ENCODE measurements at places on chromosomes 11 and 22.

DNA sequence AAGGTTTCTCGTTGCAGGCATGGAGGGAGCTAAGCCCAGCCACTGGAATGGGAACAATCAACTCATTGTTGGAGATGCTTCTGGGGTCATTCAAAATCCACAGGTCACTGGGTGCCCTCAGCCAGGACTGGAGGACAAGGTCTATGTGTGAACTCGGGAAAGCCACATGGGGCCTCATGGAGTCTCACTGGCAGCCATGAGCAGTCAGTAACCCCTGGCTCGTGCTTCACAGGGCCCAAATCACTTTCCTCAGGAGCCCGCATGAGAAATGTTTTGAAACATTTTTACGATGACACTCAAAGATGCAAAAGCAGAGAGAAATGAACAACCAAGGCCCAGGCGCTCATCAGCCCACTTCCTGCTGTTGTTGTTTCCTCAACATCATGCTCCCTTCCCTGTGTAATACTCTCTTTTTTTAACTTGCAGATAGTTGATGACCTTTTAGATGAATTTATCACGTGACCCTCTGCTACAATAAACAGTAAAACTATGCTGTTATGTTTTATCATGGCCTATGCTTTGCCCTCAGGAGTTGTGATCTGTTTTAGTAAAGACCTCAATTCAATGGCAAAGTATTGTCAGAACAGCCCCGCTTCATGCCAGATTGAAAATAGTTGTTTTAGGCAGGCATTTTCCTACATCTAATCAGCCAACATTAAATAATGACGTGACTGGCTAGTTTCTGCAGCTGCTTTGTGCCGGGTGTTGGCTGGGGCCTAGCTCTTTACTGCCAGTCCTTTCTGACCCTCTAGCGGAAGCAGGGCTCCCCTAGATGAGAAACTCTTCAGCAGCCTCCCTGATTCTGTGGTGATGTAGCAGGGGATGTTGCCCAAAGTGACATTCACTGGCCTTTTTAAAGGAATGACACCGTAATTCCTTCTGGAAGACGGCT is 39.7 kb downstream of the ADAMTS15 start:
- no peak for DNase-seq

DNA sequence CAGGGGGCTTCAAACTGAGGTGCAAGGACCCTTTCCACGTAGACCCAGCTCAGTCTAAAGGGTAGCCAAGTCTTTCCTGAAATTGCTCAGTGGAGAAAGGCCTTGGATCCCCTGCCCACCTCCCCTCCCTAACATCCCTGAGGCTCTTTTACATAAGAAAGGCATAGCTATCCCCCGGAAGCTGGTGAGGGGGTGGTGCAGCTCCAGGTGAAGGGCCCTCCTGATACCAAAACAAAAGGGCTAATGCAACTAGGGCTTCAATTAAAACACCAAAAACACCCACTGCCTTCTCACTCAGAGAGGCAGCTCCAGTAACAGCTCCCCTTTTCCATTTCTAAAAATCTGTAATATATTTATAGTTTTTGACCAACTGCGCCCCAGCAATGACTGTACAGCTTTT is 5.8 kb downstream of the SHANK2 start:
- no peak for DNase-seq

- no peak for DNase-seq
These were observed 69.9 kb downstream of the HIRA start for GRCh38 chr22:19361501-19362103.

DNA sequence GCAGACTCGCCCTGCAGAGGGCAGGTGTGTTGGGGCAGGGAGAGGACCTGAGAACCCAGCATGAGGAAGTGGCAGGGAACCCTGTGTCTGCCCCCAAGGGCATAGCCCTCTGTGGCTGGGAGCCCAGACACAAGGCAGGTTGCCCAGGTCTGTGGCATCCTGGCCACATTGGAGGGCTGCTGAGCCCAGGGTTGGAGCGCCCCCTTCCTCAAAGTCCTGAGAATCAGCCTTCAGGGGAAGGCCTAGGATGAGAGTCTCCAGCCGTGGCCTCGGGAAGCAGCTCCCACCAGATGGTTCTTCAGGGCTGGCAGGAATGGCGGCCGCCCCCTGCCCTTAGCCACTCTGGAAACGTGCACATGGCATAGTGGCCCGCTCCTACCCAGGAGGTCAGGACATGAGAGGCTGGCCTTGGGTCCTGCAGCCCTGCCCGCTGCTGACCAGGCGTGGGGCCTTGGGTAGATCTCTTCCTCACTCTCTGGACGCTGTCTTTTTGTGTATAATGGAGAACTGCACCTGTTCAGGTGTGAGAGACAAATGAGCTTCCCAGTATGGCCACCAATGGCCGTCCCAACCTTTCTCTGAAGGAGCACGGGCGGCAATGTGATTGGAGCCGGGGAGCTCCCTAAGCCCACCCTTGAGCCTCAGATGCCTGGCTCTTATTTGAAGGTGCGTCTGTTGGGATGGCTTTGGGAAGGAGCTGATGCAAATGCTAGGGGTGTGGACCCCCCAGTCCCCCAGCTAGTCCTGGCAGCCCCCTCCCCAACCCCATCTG is 4.6 kb upstream of the CDC42BPG start:
- DNase-seq, result no peak

GRCh38 chr11:57515332-57516060 is at the start of gene SLC43A1:
TSS of gene SLC43A1 (minus strand) at chr11:57515702. CDS start at chr11:57514111, 1,591 bp downstream.
- DNase-seq, result peak; percentile 64

GRCh38 chr22:38177926-38178604 is 3.6 kb downstream of the PLA2G6 start:
- no peak for DNase-seq

GRCh38 chr11:114193730-114194679 is 102.2 kb upstream of the NNMT start:
- DNase-seq, result no peak

- no peak for DNase-seq
These were observed 228.8 kb downstream of the BUD13 start for GRCh38 chr11:116543911-116544475.

DNA sequence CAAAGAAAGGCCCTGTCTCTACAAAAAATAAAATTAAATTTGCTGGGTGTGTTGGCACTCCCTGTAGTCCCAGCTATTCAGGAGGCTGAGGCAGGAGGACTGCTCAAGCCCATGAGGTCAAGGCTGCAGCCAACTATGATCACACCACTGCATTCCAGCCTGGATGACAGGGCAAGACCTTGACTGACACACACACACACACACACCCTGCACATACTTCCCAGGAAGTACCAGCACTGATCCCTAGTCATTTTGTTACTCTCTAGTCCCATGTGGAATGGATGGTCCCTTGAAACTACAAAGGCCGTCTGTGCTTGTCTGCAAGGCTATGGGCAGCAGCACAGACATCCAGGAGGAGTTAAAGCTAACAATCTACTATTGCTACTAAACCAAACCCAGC is 59.7 kb upstream of the CYP2D6 start:
- DNase-seq, result no peak

DNA sequence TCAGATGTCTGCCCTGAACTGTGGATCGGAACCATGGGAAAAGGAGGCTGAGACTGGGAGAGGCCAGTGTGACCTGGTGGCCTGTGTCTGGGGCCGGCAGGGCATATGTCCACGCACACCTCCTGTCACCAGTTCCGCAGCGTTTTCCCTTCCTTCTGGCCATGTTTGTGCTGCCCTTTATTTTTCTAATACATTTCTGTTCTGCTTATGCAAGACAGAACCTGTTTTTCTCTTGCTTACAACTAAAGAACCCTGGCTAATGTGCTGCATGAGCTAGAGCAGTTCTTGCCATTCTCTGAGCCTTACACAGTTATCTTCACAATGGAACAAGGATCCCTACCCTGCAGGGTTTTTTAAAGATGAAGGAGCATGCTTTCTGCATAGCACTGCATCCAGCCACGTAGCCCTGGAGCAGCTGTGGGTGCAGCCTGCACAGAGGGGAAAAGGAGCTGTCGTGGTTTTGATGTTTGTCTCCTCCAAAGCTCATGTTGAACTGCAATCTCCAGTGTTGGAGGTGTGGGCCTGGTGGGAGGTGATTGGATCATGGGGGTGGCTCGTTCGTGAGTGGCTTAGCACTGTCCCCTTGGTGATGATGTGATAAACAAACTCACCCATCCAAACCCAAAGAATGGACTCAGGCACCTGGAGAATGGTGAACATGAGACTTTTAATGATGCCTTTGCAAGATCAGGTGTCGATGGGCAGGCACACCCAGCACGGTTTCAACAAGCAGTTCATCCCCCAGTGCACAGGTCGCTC is 84.8 kb upstream of the SHANK2 start:
- DNase-seq, result no peak

GRCh38 chr11:45994371-45995341 is 72.2 kb downstream of the LARGE2 start:
- DNase-seq, result no peak

GRCh38 chr22:49966041-49966773 is 5.6 kb downstream of the PIM3 start:
- no peak for DNase-seq

DNA sequence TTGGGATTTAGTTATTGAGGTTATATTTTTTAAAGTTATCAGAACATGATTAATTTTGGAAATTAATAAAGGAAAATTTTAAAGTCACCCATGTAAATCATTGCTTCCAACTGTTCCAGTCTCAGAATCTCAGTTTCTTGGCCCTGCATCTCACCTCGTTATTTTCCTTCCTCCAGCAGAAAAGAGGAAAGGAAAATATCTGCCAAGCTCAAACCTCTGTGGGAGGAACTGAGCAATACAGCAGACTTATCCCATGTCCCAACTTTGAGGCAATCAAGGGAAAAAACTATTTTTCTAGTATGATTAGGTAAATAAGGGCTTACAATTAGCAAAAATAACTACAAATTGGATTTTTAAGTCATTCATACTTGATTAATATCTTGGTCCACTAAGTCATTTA is 30.1 kb downstream of the ELMOD1 start:
- DNase-seq, result no peak

GRCh38 chr11:45301537-45302246 is 15.6 kb upstream of the SYT13 start:
- DNase-seq, result no peak

DNA sequence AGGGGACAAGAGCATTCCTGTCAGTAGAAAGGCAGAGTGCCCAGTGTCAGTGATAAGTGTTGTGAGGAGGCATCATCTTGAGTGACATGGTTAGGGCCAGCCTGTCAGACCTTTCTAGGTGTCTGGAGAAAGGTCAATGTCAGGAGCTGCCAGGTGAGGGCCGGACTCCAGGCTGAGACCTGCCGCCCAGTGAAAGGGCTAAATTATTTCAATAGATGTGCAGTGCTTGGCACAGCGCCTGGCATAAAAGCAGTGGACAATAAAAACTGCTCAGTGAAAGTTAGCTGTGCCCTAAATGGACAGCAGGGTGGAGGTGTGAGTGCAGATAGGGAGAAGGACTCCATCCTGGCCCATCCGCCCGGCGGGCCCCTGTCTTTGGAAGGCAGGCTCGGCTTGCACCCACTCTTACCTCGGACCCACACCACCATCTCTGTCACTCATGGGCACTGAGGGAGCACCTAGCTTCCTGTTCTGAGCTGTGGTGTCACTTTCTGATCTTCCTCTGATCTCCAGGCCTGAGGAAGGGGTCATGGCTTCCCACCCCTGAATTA is 23.5 kb upstream of the WNT11 start:
- DNase-seq, result no peak

GRCh38 chr11:19605520-19606371 is 106.9 kb upstream of the NAV2 start:
- no peak for DNase-seq

DNA sequence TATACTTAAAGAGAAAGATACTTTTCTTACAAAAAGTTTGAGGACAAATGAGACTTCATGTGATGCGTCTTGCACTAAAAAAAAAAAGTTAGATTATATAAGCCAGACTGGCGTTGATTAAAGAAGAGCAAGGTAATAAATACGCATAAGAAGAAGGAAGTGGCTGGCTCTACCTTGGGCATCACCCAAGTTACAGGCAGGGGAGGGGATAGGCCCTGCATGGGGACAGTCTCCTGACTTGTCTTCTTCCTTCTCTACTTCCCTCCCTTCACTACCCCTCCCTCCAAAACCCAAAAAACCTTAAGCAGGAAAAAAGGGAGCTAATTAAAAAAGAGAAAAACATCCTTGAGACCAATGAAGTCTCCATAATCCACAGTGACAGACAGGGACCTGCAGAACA is 22.3 kb upstream of the TMA7B start:
- DNase-seq, result no peak

DNA sequence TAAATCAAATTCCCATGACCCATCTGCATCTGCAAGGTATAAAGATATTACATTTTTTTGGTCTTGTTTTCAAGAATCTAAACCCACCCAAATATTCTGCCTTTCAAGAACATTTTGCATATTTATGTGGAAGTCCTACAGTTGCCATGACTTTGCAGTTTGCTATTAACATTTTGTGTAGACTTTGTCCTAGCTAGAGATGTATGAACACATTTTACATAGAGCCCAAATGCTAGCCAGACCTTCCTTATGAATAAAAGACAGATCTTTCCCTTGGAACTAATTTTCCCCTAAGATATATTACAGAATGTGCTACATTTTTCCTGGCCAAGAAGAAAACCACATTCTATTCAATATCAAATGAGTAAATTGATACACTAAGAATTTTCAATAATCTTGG is 772.5 kb downstream of the KCNA4 start:
- DNase-seq, result no peak

- DNase-seq, result no peak
These were observed 26.8 kb upstream of the MGAT3 start for GRCh38 chr22:39429916-39430575.

GRCh38 chr11:59801981-59802638 is 8.5 kb downstream of the MRPL16 start:
- no peak for DNase-seq

DNA sequence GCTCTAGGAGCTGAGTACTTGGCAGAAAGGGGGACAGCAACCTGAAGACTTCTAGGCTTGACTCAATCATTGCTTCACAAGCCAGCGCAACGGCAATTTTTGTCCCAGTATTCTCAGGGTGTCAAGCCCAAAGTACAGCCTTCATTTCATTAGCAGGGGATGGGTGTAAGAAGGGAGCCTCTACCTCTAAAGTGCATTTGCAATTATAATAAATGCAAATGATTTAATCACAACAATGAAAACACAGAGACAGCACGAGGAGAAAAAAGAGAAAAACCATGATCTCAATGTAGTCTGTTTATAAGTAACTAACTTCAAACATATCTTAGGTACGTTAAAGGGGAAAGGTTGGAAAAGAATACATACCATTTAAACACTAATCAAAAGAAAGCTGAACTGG is 34.7 kb downstream of the ZBTB44 start:
- no peak for DNase-seq

DNA sequence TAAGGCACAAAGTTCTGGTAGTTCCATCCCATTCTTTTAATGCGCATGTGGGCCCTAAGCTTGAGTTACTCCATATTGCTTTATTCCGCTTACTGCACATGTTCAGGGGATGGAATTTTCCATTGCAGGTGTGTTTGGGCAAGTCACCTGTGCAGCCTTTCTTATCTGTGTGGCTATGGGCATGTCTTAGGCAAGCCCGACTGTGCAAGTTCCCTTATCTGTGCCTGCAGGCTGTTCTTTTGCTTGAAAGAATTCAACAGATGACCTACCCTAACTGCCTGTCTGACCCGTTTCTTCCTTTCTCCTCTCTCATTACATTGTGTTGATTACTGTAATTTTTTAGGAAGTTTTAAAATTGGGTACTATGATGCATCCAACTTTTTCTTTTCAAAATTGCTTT is 363.6 kb downstream of the TTC28 start:
- DNase-seq, result no peak
